Retina (tissue), 1 donor: ENCODE measurements at places on chromosomes 16 and 17.

DNA sequence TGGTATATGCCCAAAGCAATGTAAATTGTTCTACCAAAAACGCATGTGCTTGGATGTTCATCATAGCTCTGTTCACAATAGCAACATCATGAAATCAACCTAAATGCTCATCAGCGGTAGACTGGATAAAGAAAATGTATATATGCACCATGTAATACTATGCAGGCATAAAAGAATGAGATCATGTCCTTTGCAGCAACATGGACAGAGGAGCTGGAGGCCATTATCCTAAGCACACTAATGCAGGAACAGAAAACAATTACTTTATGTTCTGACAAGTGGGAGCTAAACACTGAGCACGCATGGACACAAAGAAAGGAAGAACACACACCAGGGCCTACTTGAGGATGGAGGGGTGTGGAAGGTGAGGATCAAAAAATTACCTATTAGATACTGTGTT is 33.7 kb downstream of the TANC2 start:
- no peak for DNase-seq

DNA sequence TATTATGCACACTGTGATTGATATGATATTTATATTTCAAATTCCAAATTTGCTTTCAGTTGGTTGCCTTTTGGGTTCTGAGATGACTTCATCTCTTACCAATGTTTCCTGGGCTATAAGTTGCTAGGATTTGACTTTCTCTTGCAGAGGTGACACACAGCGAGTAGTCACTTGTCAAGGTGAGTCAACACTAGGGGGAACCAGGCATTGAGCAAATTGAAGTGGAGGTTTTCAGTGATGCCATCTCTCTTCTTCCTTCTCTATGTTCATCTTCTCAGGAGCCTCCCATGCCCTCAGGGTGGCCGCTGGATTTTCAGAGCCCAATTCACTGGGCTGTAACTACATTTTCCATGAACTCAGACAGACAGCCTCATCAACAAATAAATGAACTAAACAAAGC is 6.0 kb upstream of the CPD start:
- no peak for DNase-seq

- no peak for DNase-seq
Measured at GRCh38 chr16:12395268-12395667, 408.4 kb downstream of the CPPED1 start.

GRCh38 chr16:71585318-71585703 is 8.4 kb upstream of the TAT start:
- DNase-seq = no peak

DNA sequence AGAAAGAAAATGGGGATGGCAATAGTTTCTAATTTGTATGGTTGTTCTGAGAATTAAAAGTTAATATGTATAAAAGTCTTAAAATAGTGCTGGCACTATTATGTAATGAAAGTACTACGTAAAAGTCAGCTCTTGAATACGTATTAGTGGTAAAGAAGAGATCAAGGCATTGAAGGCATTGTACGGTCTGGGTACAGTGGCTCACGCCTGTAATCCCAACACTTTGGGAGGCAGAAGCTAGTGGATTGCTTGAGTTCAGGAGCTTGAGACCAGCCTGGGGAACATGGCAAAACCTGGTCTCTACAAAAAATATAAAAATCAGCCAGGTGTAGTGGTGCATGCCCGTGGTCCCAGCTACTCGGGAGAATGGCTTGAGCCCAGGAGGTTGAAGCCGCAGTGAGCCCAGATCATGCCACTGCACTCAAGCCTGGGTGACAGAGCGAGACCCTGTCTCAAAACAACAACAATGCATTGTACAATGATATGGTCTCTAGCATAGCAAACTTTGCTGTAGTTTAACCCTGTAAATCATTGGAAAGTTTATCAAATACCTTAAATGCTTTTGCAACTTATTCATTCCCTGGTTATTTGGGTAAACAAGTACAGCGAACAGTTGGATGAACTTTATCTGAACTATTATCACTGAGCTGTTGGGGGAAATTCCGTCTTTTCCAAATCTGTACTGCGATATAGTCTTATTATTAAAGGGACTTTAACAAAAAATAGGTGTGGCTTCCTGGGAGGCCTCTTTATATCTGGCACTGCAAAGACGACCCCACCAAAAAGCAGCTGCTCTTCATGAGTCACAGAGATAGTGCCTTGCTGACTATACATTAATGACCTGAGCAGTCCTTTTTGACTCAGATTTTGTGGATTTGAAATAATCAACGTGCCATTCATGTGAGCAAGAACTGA is 73.6 kb downstream of the GPRC5B start:
- no peak for DNase-seq

- DNase-seq = no peak
Measured at GRCh38 chr17:37781451-37781850, 36.6 kb upstream of the HNF1B start.
